ENCODE measurements at places on chromosomes 11 and 22. TPM values are rescaled to one million over a fixed set of nuclear protein-coding genes. Genes with fewer than 3 reads are reported as not detected.

Gene CDCA5
- 1.2 TPM for total RNA-seq

Gene C11orf52
- 40.5 TPM for total RNA-seq

Gene HBB
- total RNA-seq, result 143 TPM

Gene RIMBP3C
- not detected for total RNA-seq

Gene CASP1
- total RNA-seq, result 15.4 TPM

Gene MAP6
- total RNA-seq, result 5.0 TPM

GRCh38 chr22:32708830-32709229 lies 92.7 kb upstream of the TIMP3 start:
- no peak for DNase-seq

DNA sequence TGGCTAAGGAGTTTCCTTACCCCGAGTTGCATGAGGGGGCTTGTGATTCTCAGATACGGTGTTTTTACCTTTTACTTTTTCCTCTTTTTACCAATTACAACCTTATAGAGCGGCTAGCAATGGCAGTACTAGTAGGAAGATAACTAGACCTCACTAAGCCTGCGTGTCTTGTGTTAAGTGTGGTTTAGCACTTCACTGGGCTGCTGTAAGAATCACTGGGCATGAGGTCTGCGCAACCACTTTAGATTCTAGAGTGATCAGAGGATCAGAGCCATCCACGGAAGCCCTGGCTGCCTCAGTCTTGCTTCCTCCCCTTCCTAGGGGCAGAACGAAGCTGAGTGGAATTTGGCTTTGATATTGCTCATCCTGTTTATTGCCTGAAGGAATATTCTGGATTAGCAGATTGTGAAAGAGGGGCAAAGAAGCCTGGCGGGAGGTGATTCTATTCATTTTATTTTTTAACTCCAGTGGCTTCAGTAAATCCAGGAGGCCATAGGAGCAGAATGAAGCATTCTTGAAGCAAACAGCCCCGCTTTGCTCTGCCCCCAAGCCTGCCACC lies 88.5 kb downstream of the GRAMD1B start:
- no peak for DNase-seq

DNA sequence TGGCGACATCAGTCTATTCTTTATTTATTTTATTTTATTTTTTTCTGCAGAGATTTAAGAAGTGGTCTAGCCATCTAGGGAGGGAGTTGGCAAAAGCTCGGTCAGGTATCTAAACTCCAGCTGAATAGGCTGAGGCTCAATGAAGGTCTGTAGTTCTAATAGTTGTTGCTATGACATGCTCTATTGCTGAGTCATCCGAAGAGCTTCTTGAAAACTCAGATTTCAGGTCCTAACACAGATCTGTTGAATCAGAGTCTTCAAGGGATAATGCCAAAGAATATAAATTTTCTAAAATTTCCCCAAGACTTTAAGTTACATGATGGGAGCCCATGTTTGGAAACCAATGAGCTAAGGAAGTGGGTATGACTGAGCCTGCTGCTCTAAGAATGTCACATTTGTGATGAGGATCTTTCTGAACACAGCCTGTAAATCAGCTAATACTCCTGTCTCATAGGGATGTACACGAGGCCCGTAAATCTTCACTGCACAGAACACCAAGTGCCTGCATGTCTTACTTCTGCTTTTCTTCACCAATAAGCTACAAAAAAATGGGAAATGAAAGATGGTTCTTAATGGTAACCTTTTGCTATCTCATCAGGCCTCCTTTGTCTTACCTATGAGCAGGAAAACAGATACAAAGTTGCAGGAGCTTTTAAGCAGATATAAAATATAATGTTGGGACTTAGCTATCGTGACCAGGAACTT lies 901.4 kb upstream of the API5 start:
- DNase-seq, result no peak

DNA sequence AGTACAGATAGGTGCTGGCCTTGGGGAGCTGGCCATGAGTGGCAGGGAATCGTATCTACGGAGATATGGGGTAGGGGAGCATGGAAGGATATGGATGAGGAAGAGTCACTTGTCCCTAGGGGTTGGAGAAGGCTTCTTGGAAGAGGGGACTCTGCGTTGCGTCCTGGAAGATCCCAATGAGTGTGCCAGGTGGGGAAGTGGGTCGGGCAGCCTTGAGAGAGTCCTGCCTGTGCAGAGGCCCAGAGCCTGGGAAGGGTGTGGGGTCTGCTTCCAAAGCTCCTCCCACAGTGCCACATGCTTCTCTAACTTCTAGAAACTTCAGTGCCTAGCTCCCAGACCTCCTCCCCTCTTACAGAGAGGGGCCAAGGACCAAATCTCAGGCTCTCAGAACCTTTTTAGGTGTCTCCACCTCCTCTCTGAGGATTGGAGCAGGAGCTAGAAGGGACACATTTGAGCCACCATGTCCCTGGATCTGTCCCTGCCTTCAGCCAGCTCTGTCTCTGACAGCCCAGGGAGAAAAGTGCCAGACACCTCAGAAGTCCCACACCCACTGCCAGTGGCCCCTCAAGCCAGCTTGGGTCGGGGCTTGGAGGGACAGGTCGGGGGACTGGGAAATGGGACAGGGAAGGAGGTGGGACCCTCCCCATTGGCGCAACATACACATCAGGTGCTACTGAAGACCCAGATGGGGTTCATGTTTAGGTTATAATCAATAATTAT lies 11.0 kb downstream of the RHBDD3 start:
- no peak for DNase-seq

DNA sequence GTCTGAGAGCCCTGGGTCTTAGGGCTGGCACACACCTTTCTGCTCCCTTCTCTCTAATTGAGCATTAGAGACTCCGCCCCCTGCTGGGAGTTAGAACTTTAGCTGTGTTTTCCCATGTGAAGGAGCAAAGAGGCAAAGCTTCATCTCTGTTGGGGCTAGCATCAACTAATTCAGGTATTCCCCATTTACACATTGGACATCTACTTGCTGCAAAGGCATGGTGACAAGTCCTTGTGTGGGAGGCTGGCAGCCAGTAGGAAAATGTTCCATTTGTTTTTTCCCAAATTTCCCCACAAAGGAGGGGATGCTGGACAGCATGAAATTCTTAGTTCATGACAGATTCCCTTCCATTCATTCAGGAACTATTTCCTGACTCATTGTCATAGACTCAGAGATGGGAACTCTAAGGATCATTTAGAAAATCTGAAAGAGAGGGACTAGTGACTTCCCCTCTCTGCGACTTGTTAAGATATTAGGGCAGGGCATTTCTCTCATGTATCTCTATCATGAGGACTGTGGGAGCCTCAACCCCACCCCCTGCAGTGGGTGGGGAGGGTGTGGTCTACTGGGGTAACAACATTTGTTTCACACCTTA lies 3.6 kb downstream of the CD44 start:
- no peak for DNase-seq

DNA sequence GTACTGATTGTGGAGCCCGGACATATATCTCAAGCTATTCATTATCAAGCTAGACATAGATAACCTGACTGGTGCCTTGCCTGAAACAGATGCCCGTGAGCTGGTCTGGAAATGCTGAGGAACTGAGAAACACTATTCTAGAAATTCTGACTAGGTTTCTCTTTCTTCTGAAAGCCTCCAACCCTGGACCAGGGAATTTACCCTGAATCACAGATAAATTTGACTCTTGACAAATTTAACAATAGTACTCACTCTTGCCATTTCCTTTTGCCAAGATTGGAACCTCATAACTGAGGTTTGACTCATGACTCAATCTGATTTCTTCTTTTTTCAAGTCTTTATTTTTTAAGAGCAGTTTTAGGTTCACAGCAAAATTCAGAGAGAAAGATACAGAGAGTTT lies 189.6 kb upstream of the SYN3 start:
- DNase-seq, result no peak

DNA sequence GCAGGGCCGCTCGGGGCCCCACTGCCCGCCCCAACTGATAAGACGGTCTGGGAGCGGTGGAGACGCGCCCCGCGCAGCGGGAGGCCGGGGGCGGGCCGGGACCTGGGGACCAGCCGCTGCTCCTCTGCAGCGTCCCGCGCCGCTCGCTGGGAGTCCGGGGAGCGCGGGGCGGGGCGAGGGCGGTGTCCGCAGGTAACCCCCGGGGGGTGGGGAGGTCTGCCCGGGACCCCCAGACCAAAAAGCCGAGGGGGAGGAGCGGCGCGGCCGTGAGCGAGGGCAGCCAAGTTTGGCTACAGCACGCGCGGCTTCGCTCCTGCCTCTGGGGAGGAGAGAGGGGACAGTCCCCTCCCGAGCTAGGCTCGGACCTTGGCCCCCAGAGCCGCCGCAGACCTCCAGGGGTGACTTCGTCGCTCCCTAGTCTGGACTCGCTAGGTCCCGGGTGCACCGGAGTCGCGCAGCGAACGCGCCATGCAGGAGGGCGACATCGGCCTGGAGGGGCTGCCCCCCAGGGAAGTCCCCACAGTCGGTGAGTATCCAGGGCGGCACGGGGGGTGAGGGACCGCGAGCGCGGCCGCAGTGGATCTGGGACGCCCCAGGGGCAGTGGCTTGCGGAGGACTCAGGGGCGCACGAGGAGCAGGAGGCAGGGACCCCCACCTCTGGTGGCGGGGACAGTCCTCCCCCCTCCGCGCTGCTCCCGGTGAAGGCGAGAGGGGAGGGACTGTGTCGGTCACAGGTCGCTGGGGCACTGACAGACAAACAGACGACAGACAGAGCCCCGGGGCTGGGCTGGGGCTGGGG lies 92.3 kb upstream of the ANO1 start:
- no peak for DNase-seq

DNA sequence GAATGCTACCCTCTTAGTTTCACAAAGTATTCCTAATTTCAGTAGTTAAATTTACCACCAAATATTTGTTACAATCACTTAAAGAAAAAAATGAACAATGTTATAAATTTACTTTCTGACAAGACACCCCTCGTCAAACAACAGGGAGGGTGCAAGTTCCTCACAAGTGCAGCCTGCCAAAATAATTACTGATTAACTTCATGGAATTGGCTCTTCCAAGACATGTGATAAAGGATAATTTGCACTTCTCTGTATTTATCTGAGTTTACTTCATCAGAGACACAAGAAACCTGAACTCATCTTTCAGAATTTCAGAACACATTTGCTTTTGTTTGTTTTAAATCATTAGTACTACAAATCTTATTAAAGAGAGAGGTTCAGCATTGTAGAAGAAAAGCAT lies 66.5 kb downstream of the LARGE2 start:
- DNase-seq, result no peak

DNA sequence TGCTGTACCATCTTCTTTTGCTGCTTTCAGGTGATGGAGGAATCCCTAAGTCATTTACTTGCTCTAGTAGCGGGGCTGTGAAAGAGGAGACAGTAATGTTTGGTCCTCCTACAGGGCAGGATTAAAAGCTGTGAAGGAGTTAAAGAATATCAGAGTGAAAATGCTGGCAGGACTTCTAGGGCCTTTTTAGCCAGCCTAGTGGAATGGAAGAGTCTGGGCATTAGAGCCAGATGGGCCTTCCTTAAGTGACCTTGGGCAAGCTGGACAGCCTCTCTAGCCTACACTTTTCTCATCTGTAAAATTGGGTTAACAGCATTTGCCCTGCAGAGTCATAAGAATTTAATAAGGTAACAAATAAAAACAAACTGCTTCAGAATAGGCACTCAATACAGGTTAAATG lies 114.7 kb downstream of the RBFOX2 start:
- no peak for DNase-seq

DNA sequence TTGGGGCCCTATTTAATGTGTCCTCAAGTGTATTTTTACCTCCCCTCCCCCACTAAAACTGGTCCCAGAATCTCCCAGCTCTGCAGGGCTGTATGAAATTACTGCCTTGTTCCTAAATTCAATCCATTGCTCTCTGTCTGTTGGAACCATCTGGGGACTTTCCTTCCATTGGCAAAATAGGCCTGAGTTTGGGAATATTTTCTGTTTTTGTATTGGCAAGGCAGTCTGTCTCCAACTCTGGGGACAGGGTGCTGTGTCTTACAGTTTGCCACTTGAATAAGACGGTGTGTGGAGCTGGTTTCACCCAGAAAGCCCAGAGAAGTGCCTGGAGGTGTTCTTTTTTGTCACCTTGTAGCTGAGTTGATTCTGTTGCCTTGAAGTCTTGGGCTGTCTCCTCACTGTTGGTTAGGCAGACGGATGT lies 1.3 kb downstream of the PACS1 start:
- DNase-seq, result no peak

DNA sequence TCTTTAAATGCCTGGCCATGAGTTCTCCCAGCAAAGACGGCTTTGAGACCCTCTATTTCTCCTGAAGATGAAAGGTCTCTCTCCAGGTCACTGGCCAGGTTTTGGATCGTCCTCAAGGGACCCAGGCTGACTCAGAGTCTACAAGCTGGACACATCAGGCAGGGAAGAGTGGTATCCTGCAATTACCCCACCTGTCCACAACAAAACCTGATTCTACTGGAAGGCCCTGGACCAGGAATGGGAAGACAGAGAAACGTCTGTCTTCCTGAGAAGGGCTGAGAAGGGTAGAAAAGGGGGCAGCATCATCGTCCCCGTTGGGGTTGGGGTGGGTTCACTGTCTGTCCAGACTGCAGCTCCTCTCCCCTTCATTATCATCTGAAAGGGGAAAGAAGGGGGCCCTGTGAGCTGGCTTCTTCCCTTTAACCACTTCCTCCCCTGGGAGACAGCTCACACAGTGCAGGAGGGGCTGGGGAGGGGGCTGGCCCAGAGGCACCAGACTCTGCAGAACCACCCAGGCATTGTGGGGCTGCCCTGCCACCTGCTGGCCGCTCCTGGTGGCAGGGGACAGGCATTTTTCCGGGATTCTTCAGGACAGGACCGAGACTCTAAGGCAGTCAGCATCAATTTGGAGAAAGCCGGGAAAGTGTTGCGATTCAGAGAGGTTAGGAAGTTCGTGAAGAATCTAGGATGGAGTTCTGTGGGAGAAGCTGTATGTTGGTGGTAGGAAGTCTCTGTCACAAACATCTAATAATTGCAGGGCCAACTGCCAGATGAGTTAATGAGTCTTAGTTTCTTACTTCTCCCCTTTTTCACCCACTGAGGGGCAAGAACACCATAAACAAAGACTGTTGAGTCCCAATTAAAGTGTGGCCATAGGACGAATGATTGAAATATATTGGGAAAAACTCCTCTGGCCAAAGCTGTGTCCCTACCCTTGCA lies 57.6 kb downstream of the SYN3 start:
- no peak for DNase-seq

GRCh38 chr11:41323446-41323845 lies 136.0 kb downstream of the LRRC4C start:
- no peak for DNase-seq

GRCh38 chr11:66868726-66869566 lies 12.1 kb downstream of the LRFN4 start:
- DNase-seq, result peak; percentile 63

GRCh38 chr11:6895010-6895409 lies 2.7 kb upstream of the OR2D2 start:
- DNase-seq, result no peak
